ENCODE measurements at places on chromosomes 6 and 20.
A peak's percentile ranks its signal among the peaks of the same experiment; 100 is the strongest.

GRCh38 chr6:100593522-100593921 lies 128.8 kb upstream of the SIM1 start:
- DNase-seq = no peak

GRCh38 chr6:158959552-158959951 lies 40.5 kb downstream of the RSPH3 start:
- DNase-seq = no peak

DNA sequence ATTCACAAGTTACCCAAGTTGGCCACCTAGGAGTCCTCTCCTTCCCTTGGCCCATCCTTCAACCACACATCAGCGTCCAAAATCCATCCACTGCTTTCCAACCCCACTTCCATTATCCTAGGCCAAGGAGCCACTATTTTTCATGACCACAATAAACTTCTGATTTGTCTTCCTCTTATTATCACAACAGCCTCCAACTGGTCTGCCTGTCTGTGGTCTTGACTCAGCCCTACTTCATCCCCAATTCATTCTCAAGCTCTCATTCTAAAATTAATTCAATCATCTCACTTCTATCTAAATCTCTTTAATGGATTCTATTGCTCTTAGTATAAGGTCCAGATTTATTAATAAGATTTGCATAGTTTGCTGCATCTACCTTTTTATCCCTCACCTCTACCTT lies 189.0 kb upstream of the PRDM1 start:
- no peak for DNase-seq

DNA sequence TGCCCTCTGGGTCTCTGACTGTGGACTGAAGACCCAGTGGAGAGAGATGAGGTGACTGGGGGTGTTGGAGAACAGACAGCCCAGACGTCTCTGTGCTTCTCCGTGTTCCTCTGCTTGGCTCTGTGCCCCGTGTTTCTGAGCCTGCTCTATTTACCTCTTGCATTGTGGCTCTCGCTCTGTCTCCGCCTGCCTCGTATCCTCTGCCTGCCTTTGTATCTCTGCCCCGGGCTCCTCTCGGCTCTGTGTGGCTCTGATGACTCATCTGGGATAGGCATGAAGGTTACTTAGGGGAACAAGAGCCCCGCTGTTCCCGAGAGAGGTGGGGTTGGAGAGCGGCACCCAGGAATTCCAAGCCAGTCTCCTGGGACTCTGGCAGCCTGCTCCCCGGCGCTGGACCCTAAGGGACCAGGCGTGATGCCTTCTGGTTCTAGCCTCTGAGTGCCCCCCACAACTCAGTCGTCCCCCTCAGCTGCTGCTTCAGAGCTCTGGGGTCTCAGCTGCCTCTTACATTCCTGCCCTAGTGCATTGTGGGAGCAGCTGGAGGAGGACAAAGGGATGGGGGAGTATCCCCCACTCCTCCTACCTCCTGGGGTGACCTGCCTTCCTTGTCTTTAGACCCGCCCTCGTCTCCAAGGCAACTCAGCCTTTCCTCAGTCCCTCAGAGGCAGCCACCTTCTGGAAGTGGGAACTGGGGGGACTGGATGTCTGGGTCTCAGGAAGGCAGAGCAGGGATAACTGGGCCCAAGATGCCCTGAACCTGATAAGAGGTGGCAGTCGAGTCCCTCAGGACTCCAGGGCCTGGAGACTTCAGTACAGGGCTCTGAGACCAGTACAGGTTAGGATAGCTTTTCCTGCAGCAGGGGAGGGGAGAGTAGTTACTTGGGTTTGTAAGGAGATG lies 1.9 kb downstream of the DDR1 start:
- DNase-seq = peak; percentile 90

DNA sequence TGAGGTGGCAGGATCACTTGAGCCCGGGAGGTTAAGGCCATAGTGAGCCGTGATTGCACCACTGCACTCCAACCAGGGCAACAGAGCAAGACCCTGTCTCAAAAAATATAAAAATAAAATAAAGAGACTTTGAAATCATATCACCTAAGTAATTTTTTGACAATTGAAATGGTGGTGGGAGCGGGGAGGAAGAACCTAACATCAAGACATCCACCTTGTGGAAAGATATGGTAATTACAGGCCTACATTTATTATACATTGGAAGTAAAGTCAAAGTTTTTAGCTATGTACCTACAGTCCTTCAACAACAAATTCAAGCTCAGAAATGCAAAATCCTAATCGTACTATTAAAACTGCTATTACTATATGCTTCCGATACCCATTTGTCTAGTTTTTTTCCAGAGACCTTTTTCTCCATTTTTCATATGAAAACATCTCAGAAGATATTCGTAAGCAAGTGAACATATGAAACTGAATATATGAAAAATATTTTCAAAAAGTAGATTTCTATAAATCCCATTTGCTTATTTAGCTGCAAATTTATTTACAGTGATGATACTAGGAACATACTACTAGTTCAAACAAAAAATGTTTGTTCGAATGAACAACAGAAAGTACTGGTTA lies 83.3 kb downstream of the SYCP2 start:
- peak; percentile 30 for DNase-seq

GRCh38 chr6:75602246-75603105 lies 796 bp downstream of the SENP6 start:
- DNase-seq = peak; percentile 5

- DNase-seq = peak; percentile 11
These were observed 28.3 kb downstream of the MRS2 start for GRCh38 chr6:24431045-24431451.

- no peak for DNase-seq
These were observed 6.9 kb downstream of the GRM4 start for GRCh38 chr6:34138914-34139510.

DNA sequence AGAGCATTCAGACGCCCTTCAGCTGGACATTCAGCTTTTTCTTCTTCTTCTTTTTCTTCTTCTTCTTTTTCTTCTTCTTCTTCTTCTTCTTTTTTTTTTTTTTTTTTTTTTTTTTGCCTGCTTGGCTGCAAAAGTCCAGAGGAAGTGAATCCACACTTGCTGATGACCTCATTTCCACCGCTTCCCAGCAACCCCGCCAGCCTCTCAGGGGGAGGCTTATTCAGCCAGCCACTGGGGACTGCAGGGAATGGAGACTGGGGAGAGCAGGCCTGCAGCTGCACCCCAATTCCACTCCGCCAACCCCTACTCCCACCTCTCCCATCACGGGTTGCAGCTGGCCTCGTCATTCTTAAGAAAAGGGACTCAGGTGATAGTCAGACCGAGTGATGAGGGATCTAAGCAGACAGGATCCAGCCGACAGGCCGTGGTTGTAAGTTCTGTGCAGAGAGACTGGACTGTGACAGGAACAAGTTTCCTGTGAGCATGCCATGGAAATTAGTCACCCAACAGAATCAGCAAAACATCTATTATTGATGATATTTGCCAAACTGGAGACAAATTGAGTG lies 59.0 kb upstream of the QKI start:
- DNase-seq = no peak

- no peak for DNase-seq
These were observed 164.7 kb upstream of the PDE7B start for GRCh38 chr6:135686784-135687301.

GRCh38 chr6:44439270-44440045 lies 52.0 kb downstream of the CDC5L start:
- DNase-seq = no peak

DNA sequence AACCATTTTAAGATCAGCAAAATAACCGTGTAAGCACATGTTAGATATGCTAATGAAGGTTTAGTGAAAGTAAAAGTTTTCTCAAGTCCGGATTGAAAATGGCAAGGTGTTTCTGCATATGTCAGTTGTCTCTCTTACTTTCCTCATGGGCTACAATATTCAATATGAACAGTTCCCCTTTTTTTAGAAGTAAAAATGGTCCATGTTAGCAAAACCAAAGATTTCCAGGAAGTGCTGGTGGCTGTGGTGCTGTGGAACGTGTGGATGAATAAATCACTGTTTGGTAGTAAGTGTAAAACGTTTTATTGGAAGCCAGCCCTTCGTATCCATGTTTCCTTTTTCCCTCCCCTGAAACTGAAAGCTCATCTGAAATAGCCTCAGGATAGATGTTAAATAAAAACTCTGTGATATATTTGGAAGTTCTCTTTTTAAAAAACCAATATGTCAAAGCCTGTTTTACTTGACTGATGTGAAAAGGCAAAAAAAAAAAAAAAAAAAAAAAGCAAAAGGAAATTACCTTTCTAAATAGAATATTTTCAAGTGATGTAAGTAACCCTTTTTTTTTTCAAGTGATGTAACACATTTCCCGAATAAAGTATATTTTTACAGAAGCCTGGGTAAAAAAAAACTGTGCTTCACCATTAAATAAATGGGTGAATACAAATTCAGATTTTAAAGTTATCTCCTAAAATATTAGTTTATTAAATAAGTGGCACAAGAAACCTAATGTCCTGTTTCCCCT lies 41.9 kb downstream of the PLEKHG1 start:
- no peak for DNase-seq

- no peak for DNase-seq
These were observed 1.1 kb upstream of the PSMB8 start for GRCh38 chr6:32844839-32845383.

- DNase-seq = no peak
These were observed 36.1 kb downstream of the NUS1 start for GRCh38 chr6:117711369-117711768.

DNA sequence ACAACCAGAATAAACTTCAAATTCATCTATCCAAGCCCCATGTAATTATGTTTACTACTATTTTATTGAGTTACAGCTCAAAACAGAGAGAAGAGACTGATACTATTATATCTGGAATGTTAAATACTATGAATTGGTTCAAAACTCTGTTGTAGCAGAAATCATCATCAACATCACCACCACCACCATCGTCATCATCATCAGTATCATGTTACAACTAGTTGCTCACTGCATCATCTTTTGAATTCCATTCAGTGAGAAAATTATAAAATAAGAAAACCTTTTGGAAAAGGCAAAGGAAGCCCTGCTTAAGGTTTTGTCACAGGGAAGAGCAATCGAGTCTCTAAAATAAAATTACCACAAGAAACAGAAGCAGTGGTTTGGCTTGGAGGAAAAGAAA lies 36.2 kb upstream of the THEMIS start:
- no peak for DNase-seq

GRCh38 chr6:124438546-124439065 lies 523.6 kb upstream of the RNF217 start:
- DNase-seq = no peak

DNA sequence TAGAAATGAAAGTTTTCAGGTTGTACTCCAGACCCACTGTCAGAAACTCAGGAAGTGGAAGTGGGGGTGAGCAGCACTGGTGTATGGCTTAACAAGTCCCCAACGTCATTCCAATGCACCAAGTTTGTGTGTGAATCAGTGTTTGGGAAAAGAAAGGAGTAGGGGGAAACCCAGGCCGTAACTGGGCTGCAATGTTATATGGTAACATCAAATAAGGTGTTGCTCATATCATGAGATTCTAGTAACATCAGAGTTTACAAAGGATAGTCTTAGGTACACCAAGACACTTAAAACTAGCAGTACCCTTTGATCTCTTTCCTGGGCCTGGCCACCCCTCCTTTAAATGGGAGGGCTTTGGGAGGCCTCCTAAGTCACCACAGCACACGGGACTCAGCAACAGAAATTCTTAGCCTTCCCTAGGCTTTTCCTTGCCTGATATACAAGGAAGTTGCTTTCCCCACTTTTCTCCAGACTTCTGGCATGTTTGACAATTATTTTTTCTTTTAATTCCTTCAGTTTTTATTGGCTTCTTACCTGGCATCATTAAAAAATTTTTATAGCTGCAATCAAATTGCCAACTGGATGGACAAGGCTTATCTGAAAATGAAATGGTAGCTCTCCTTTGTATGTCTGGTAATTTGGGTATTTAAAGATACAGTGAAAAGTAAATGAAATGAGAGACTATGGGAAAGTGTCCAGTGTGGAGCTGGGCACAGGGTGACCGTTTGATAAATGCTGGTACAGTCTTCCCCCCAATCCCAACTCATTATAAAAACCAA lies 15.1 kb downstream of the E2F3 start:
- DNase-seq = no peak

- DNase-seq = no peak
These were observed 85.9 kb downstream of the ADTRP start for GRCh38 chr6:11692451-11693376.

DNA sequence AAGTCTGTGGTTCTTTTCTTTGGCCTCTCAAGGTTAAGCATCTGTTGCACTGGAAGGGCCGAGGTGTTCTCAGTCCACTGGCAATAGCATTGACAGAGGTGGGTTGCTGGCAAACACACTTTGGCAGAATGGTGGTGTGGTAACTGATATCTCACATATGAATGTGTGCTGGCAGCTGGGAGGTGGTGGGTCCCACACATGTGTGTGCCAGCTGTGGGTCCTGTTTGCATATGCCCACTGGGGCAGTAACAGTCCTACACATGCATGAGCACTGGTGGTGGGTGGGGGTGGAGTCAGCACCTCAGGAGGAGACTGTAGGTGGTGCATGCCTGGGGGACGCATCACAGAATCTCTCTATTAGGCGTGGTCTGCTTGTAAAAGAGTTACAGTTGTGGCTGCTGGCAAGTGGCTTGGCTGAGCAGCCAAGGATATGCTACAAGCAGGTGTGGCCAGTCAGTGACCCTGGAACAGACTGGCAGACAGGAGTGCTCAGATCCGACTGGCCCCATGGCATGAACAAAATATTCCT lies 934.3 kb downstream of the GRIK2 start:
- DNase-seq = no peak

DNA sequence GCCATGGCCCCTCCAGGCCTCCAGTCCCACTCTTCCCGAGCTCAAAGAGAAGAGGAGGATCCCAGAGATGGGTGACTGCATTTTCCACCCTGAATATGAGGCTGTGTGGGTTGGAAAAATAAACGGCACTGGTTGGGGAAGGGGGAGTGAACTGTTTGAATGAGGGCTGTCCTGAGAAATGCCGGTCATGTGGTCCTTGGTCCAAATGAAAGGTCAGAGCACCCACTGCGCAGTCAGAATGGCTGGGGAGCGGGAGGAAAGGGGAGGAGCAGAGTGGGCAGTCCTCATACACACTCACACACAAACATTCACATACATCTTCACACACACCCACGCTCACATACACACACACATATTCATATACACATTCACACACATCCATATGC lies 83.1 kb downstream of the MRPL14 start:
- DNase-seq = no peak

GRCh38 chr6:17015144-17015543 lies 86.7 kb upstream of the STMND1 start:
- DNase-seq = no peak

DNA sequence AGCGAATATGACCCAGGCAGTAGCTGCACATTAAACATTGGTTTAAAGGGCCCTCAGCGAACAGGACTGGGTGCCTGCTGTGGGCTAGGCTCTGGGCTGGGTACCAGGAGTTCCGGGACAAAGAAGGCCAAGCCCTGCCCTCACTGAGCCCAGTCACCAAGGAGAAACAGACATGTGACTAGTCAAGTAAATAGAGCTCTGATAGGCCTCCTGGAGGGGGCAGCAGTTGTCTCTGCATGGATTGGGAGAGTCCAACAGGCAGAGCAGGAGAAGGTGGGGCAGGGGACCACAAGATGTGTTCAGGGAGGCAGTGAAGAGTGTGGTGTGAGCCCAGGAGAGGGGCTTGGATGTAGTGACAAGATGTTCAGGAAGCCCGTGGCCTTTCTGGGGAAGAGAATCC lies 3.1 kb downstream of the HM13 start:
- DNase-seq = no peak

Measured in NT2/D1 (cell line).